ENCODE measurements at places on chromosomes 2 and 18. TPM values are rescaled to one million over a fixed set of nuclear protein-coding genes. Genes with fewer than 3 reads are reported as not detected.

- no peak for DNase-seq
These were observed 220.4 kb upstream of the SLC35G4 start for GRCh38 chr18:11388755-11389680.

DNA sequence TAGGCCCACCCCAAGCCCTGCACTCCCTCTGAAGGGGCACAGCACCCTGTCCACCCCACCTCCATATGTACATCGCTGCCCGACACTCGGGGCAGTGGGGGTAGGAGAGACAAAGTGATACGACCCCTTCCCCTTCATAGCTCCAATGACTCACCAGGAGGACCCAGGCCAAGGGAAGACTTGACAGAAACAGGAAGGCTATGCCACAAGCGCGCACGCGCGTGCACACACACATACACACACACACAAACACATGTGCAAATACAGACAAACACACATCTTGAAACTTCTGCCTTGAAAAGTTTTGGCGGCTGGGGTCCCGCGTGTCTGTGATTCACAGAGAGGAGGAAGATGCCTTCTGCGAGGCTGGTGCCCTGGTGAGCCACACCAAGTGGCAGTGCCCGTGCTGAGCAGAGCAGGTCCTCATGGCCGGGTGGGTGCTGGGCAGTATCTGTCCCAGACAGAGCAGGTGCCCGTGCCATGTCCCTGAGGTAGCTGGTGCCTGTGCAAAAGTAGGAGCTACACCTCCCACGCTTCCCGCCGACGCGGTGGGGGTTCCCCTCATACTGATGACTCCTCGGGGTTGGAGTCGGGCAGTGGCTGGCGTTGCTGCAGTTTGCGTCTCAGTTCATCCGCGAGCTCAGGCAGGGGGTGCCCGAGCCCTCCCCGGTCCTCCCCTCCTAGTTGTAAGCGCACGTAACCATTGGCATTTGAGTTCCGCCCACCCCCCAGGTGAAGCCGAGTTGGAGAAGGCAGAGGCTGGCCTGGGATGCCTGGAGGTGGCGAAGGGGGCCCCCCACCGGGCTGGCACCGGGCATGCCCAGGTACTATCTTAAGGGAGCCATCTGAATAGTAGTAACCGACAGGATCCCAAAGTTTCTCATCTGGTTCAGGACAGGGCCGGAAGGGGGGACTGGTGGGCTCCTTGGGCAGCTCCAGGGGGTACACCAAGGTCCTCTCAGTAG is 2.5 kb upstream of the ANKRD39 start:
- DNase-seq = peak; percentile 75

GRCh38 chr2:192419786-192420185 is 225.1 kb upstream of the TMEFF2 start:
- no peak for DNase-seq

- no peak for DNase-seq
These were observed 4.1 kb upstream of the TMEM177 start for GRCh38 chr2:119674711-119675500.

- no peak for DNase-seq
These were observed 320.4 kb downstream of the DLGAP1 start for GRCh38 chr18:4134700-4135099.

DNA sequence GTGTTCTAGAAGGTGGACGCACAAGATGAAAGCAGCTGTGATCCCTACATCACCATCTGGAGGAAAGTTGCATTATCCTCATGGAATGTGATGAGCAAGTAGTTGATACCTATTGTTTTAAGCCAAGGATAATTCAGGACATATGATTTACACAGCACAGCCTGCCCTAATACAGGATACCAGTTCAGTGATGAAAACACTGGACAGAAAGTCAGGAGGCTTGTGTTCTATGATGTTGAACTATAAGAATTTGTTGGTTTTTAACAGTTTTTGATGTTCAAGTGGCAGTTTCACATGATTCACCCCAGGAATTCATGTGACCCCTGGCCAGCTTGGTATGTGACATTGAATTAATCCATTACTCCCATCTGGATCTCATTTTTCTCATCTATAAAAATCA is 6.2 kb upstream of the CHST10 start:
- no peak for DNase-seq

GRCh38 chr18:55510809-55511208 is 77.2 kb downstream of the TCF4 start:
- no peak for DNase-seq

DNA sequence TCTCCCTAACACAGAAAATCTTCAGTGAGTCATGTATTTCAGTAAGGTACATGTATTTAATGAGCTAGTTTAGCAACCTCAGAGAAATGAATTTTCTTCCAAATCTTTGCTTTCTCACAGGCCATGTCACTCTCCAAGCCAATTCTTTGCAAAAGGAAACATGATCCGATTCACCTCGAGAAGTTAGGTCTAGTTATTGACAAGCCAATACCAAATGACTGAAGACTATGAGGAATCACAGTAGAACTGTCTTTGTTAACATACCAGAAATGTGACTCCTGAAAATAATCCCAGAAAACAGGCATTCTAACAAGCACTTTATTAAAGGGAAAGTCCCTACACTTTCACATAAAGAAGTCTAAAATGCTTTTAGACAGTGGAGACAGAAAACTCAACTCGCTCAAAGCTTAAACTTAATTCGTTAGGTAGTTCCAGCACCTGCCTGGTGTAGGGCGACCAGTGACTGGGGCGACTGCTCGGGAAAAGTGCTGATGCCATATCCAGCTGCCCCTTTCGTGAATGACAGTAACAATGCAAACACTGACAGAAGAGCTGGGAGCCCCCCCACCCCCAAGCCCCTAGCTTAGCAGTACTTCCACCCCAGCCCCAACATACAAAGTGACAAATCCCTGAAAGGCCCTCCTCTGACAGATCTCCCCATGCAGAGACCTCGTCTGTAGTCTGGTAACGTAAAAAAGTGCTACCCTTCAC is 1.8 kb downstream of the MEMO1 start:
- DNase-seq = no peak

DNA sequence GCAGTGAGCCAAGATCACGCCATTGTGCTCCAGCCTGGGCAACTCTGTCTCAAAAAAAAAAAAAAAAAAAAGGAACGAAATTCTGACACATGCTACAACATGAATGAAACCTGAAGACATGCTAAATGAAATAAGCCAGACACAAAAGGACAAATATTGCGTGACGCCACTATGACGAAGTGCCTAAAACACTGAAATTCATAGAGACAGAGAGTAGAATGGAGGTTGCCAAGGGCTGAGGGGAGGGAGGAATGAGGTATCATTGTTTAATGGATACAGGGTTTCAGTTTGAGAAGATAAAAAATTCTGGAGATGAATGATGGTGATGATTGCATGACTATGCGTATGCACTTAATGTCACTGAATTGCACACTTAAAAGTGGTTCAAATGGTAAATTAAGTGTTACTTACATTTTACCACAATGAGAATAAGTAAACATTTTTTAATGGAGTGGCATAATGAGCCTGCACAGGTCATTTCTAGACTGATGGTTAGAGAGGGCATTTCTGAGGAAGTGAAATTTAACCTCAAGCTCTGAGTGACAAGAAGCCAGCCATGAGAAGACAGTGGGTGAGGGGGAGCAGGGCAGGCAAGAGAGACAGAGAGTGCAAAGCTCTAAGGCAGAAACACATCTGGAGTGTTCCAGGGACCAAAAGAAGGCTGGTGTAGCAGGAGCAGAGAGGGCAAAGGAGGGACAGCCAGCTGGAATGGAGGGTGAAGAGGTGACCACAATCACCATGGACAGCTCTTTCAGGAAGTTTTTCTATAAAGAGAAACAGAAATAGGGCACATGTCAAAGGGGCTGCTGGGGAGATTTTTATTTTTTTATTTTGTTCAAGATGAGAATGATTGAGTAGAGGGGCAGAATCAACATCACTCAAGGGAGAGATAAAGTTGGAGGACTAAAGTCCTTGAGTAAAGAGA is 20.6 kb upstream of the EXOC6B start:
- no peak for DNase-seq

- no peak for DNase-seq
These were observed 18.0 kb downstream of the LRP1B start for GRCh38 chr2:142112757-142113221.

GRCh38 chr2:98461498-98462049 is 16.9 kb downstream of the INPP4A start:
- DNase-seq = peak; percentile 69

DNA sequence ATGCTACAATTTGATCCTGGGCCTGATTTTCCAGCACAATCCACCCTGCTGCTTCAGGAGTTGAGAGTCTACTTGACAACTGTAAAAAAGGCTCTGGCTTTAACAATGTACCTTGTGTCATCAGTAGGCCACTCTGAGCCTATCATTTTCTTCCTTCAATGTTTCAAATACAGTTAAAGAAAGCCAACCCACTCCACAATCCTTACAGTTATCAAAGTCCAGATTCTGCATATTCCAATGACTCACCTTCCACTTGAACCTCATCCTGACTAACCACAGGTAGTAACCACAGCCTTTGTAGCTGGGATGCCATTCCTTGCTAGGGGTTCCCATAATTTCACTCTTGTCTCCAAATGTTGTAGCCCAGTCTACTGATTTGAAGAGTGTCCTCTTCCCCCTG is 35.5 kb upstream of the AQP4 start:
- no peak for DNase-seq

- no peak for DNase-seq
These were observed 133.1 kb downstream of the TTN start for GRCh38 chr2:178674122-178674521.

- no peak for DNase-seq
These were observed 2.3 kb upstream of the HOXD10 start for GRCh38 chr2:176114120-176114929.

DNA sequence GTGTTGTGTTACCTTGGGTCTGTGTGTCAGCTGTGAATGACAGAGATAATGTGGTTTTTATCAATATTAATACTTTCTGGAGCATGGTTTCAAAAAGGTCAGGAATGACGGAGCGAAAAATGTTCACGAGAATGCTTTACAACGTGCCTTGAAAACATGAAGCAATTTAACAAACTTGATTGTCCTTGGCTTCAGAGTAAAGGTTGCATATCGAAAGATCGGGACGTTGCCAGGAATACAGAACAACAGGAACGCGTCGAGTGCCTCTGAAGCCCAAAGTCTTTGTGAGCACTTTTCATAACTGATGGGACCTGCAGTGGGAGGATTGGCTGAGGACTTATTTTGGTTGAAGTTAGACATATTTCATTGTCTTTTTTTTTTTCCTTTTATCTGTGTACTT is 206.1 kb downstream of the ZNF407 start:
- DNase-seq = no peak

DNA sequence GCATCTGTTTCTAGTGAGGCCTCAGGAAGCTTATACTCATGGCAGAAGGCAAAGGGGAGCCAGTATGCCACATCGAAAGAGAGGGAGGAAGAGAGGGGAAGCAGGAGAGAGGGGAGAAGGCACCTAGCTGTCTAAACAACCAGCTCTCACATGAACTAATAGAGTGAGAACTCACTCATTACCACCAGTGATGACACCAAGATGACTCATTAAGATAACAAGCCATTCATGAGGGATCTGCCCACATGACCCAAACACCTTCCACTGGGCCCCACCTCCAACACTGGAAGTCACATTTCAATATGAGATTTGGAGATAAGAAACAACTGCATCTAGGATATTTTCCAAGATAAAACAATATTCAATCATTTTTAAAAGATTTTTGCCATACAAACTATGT is 753.9 kb upstream of the ZEB2 start:
- no peak for DNase-seq

DNA sequence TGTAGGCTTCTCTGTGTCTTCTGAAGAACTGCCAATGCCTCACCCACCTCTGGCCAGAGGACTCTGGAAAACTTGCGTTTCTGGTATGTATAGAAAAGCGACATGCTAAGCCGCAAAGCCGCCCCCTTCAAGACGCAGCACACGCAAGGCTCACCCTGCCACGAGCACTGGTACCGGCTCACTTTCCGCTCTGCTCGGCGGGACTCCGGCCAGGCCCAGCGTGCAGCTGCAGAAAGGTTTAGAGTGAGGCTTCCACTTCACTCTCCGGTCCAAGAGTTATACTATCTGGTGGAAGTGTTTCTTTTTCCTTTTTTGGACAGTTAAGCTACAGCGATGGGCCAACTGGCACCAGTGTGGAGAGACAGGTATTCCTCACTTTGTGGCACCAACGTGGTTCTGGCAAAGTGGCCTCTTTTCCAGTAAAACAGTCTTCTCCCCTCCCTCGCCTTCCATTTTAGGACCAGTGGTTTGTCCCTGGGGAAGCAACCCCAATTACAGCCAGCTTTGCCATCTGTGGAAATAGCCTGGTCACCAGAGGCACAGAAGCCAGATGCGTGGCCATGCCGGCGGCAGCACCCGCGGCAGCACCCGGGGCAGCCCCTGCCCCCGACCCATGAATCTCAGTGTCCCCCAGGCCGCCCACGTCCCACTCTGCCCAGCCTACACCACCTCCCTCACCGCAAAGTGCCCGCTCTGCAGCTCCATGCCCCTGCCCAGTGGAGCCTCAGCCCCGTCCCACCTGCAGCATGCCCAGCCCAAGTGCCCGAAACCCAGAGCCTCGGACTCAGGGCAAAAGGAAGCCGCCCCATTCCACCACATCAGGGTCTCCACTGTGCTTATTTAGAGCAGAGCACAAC is 91.6 kb upstream of the CTDP1 start:
- peak; percentile 61 for DNase-seq

DNA sequence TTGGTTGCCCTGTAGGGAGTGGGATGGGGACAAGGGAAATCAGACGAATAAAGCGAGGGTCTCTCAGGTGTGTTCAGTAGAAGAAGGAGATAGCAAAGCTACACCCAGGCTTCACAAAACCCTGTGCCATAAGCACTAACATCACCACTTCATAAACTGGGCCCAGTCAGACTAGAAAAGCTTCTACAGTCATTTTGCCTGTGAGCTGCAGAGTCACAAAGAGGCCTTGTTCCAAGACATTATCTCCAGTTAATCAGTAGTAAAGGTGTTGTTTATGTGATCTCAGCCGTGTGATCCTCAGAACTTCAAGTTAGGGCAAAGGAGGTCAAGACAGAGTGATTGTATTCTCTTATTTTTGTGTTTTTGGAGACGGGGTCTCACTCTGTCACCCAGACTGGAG is 148.0 kb downstream of the GALR1 start:
- no peak for DNase-seq

GRCh38 chr2:76170856-76171255 is 460.1 kb upstream of the GCFC2 start:
- no peak for DNase-seq

- DNase-seq = no peak
These were observed 160.8 kb downstream of the PHLPP1 start for GRCh38 chr18:62876111-62876510.

GRCh38 chr2:198916548-198917080 is 541.1 kb downstream of the SATB2 start:
- DNase-seq = no peak

GRCh38 chr2:218471036-218471435 is 52.1 kb downstream of the VIL1 start:
- no peak for DNase-seq

NAGK gene
- total RNA-seq = 36.3 TPM

MSH2 gene
- 8.0 TPM for total RNA-seq

DNAH6 gene
- total RNA-seq = 0.55 TPM

IL36B gene
- not detected for total RNA-seq

ERICH2 gene
- not detected for total RNA-seq

SCYGR3 gene
- not detected for total RNA-seq

LAMA3 gene
- 14.1 TPM for total RNA-seq

CNNM4 gene
- 6.6 TPM for total RNA-seq
